Stimulated activated CD4-positive, alpha-beta T cell treated with anti-CD3 and anti-CD28 coated beads, Interleukin-15, amount 100 ng/mL, for 1 hour (primary cell): ENCODE measurements at places on chromosomes 5 and 9.
A peak's percentile ranks its signal among the peaks of the same experiment; 100 is the strongest.

GRCh38 chr9:21428235-21428634 lies 12.0 kb upstream of the IFNA1 start:
- DNase-seq = no peak

GRCh38 chr9:16252616-16253015 lies 617.9 kb downstream of the BNC2 start:
- DNase-seq = no peak

DNA sequence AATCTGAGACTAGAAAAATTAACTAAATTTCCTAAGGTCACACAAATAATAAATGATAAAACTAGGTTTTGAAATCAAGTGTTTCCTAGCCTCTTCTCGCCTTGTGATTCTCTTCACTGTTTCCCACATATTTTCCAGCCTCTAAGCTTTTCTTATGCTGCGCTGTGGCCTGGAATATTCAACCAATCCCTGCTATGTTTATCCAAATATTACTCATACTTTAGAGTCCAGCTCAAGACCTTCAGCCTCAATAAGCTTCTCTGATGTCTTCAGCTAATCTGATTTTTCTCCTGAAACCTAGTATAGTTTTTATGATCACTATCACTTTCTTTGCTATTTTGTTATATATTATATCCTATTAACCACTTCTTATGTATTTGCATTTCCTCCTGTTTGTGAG lies 303.1 kb upstream of the CDH6 start:
- DNase-seq = no peak

DNA sequence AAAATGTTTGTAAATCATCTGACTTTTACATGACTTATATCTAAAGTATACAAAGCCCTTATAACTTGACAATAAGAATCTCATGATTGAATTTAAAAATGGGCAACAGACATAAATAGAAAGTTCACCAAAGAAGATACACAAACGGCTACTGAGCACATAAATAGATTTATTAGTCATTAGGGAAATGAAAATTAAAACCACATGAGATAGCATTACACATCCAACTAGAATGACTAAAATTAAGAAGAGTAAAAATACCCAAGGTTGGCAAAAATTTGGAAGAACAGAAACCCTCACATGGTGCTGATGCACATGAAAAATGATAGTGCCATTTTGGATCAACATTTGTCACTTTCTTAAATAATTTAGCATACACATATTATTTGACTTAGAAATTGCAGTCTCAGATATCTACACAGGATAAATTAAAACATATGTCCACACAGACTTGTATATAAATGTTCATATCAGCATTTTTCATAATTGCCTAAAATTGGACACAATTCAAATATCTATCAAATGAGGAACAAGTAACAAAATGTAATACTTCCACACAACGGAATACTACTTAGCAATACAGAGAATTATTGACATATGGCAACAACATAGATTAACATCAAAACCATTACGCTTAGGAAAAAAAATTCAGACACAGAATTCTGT lies 359.1 kb upstream of the DAB2 start:
- no peak for DNase-seq

GRCh38 chr9:93906195-93906880 lies 48.8 kb downstream of the BARX1 start:
- DNase-seq = no peak

GRCh38 chr9:22383718-22384117 lies 62.9 kb upstream of the DMRTA1 start:
- no peak for DNase-seq

- no peak for DNase-seq
Observed at GRCh38 chr5:140312791-140313189, 9.9 kb upstream of the PFDN1 start.

- no peak for DNase-seq
Observed at GRCh38 chr5:2738700-2739359, 12.6 kb downstream of the IRX2 start.

DNA sequence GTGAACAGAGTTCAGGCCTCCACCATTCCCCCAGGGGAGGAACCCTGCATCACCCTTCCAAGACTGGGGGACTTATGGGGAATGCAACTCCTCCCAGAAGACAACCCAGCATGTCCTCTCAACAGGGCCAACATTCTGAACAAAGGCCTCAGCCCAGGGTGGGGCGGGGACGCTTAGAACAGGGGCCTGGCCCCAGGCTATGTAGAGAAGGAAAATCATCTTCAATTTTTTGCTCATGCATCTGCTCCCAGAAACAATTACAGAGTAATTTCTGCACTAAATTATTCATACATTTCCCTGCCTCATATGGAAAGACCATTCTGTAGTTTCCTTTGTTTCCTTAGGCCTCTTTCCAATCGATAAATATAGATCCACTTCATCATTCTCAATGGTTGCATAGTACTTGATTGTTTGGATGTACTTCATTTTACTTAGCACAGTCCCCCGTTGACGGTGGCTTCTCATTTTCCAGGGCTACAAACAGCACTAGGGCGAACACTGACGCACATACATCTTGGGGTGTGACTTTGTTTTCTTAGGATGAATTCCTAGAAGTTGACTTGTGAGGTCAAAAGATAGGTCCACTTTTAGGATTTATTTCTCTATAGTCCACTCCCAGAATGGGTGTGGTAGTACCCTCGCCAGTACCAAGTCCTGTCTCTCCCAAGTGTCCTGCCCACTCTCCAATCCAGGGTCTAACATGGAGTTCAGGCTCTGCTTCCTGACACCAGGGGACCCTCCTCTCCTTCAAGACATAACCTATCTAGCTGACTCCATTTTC lies 27.2 kb upstream of the SMU1 start:
- no peak for DNase-seq

- DNase-seq = no peak
Observed at GRCh38 chr5:6461793-6462650, 13.4 kb downstream of the UBE2QL1 start.

GRCh38 chr9:6925836-6926235 lies 168.1 kb downstream of the KDM4C start:
- DNase-seq = no peak

- DNase-seq = no peak
Observed at GRCh38 chr9:87002517-87002916, 55.2 kb upstream of the GAS1 start.

- no peak for DNase-seq
Observed at GRCh38 chr5:60633341-60633740, 66.6 kb downstream of the DEPDC1B start.

- no peak for DNase-seq
Observed at GRCh38 chr9:27151693-27152404, 42.8 kb downstream of the TEK start.

DNA sequence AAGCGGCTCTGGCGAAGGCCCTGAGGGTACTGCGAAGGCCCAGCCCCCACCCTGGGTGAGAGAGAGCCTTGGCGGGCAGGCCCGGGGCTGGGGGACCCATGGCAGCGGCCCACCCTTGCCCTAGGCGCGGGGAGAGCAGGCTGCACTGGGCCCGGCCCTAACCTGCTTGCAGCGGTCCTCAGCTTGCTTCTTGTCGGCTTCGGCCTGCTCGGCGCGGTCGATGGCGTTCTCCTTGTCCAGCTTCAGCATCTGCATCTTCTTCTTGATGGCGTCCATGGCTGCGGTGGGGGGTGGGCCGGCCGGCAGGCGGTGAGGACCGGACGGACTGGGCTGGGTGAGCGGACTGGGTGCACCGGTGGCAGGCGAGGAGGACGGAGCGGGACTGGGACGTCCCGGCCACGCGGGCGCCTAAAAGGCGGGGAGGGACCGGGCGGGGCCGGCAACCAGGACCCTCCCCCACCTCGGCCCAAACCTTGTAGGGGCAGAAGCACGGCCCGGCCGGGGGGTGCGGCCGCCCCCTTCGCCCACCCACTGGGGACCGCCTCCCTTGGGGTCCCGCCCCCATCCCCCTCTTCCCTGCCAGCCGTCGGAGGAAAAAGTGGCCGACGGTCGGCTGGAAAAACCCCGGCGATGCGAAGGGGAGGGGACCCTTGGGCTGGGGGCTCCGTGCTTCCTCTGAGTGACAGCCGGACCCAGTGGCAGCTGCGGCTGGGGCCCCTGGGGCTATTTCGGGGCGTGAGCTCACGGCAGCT lies at the start of gene TPM2:
Gene TPM2 (minus strand): TSS at position 384 of the 752 bp plus-strand sequence. CDS start 108 bp downstream, at position 276.
- no peak for DNase-seq

DNA sequence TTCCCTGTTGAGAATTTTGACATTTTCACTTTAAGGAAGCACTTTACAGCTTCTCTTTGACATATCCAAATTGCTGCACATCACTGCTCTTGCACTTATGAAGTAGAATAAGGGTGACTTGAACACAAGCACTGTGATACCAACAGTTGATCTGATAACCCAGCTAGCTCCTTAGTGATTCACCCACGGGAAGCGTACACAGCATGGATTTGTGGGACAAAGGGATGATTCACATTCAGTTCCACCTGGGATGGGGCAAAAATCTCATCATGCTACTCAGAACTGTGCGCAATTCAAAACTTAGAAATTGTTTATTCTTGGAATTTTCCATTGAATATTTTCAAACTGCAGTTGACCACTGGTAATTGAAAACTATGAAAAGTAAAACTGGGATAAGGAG lies 1565.5 kb upstream of the CDH9 start:
- no peak for DNase-seq

- DNase-seq = no peak
Observed at GRCh38 chr9:132846109-132846917, 31.8 kb downstream of the AK8 start.

DNA sequence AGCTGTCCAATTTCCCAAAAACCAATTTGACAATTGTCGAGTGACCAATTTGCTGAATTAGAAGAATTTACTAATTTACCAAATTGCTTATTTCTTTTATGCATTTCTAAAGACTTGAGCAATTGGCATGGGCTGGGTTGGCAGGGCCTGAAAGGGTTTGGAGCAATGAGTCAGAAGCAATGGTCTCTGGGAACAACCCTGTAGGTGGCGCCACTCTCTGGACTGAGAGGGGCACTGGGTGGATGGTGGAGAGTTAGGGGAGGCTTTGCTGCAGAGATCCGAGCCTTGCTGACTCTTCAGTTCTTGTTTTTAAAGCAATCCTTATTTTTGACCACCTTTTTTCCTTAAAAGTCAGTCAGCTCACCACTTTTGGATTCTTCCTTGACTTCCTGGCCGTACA lies 71.5 kb upstream of the RPS23 start:
- DNase-seq = no peak

DNA sequence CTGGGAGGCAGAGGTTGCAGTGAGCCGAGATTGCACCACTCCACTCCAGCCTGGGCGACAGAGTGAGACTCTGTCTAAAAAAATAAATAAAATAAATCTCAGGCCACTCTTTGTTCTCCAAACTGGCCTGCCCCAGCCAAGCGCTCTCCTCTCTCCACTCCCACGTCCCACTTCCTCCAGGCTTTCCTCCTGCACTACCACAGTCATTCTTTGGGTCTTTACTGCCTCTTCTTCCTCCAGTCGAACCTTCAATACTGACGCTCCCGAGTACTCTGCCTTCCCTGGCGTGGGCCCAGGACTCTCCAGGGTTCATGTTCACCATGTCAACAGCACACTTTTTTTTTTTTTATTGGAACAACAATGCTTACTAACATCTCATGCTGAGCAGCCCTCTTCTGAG lies 23.9 kb downstream of the RNF130 start:
- DNase-seq = no peak

DNA sequence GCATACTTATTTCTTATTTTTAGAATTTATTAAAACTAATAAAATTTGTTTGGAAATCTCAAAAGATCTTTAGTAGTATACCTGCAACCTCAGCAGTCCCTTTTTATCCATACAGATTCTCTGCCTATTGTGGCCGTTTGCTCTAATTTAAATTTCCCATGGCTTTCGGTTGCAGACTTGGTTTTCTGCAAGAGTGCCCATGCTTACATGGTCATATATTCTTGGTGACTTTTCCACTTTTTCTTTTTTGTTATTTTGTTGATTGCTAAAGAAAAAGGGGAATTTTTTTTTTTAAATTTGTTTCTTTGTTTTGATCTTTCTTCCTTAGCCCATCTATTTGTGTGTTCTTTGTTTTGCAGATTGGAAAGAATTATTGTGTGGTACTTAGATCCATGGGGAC lies 20.6 kb downstream of the ZCCHC7 start:
- DNase-seq = no peak

DNA sequence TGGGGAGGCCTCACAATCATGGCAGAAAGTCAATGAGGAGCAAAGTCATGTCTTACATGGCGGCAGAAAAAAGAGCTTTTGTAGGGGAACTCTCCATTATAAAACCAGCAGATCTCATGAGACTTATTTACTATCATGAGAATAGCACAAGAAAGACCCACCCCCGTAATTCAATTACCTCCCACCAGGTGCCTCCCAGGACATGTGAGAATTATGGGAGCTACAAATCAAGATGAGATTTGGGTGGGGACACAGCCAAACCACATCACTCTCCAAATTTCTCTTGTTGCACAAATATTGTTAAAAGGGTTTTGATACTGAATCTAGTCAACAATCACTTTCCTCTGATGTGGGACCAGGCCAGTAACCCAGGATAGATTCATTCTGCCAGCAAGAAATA lies 1176.1 kb downstream of the CDH9 start:
- DNase-seq = no peak

- DNase-seq = peak; percentile 89
Observed at GRCh38 chr5:129094087-129094923, at the start of gene ISOC1. Gene ISOC1, plus strand, starts transcription at chr5:129094749. Its CDS starts 18 bp downstream, at chr5:129094767.

DNA sequence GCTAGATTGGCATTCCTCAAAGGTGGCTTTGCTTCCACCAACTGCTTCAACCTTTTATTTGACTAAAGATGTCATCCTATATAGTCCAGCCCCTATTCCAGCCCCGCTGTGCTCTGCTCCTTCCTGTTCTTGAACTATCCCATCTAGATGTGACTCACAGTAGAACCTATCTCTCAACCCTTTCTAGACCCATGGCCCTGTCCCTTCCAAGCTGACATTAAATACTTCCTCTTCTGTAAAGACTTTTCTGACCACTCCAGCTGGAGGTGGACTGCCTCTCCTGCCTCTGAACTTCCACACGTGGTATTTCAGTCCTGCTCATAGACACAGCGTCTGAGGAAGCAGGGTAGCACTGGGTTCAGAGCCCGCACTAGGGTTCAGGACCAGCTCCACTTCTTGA lies 32.4 kb downstream of the OSTF1 start:
- DNase-seq = no peak

DNA sequence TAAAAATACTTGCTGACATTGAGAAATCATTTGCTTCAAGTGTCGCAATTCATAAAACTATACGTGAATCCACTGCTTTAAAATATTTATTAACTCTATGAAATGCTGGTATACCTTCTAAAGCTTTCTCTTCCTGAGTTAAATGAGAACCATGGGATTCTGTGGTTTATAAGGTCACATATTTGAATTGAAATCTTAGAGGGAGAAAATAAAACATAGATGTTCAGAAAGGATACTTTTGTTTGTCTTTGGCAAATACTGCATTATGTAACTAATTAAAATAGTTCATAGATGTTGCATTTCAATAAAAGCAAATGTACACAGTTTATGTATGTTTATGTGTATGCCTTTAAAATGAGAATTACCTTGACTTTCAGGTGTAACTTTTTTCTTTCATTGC lies 250.1 kb downstream of the FAM170A start:
- no peak for DNase-seq

- no peak for DNase-seq
Observed at GRCh38 chr5:92713335-92713743, 867.7 kb downstream of the NR2F1-AS1 start.

- DNase-seq = no peak
Observed at GRCh38 chr9:20028849-20029231, 240.0 kb upstream of the SLC24A2 start.
